ENCODE measurements at places on chromosomes 7 and 10.

GRCh38 chr7:155744971-155745683 lies 67.1 kb downstream of the SHH start:
- no peak for DNase-seq

- no peak for DNase-seq
Measured at GRCh38 chr7:38561166-38561565, 70.0 kb downstream of the AMPH start.

DNA sequence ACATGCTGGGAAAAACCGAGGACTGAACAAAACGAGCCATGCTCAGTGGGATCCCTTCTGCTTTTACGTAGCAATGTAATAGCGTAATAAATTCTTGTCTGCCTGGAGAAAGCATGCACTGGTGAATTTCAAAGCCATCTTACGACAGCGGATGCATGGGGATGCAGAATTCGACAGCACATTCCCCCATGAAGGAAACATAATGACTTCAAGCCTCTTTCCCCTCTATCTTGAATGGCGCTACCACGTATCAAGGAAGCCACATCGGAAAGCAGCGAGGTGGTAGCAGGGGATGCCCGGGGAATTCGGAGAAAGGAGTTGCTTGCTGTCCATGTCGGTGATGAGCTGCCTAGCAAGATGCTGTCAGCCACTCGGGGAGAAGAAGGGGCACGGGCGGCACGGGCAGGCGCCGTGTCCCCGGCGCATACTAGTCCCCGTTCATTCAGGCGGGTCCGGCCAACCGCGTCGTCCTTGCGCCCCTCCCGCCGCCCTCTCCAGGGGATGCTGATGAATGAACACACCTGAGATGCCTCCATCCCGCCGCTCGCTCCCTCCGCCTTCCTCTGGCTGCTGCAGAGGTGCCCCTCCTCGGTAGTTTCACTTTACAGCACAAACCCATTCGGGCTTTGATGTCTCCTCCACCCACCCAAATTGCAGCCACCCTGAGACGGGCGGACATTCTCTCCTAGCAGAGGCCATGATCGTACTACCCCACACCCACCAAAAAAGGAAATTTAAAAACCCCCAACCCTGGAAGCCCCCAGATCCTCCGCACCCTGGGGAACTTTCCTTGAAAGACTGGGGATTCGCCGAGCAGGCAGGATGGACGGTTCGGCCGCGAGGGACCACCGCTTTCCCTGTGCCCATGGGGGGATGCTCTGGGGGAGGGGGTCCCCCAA lies 644 bp downstream of the SORBS1 start:
- no peak for DNase-seq

GRCh38 chr10:11424456-11425295 lies 186.8 kb downstream of the USP6NL start:
- DNase-seq: no peak

- no peak for DNase-seq
Measured at GRCh38 chr10:48480397-48481374, 124.2 kb downstream of the ARHGAP22 start.

DNA sequence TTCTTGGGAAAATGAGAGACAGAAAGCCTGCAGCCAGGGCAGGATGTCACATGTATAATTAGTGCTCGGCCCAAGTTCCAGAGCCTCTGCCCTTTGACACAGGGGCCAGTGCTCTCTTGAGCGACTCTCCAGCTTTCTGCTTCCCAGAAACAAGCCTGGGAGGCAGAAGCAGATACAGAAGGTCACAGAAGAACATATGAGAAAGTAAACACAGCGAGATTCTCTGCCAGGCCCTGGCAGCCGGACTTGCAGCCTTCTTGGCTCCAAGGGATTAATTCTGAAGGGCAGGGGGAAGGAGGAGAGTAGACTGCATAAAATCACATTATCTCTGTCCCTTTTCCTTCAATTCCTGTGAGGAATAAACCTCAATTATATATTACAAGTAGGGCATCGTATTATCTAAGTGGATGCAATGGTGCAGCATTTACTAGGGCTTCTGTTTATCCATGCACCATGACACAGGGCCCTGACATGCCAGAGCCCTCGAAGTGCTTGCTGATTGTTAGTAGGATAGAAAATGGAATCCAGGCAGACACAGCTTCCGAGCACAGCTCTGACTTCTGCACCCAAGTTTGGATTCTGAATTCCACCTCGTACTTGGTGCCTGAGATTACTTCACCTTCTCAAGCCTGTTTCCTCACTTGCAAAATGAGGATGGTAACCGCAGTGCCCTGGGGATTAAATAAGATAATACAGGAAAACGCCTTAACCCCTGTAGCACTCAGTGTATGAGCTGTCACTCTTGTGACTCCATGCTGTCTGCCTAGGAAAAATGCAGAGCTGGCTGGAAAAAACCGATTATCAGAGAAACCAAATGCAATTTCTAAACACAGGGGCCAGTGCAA lies 536.5 kb downstream of the TNS3 start:
- DNase-seq: no peak

- no peak for DNase-seq
Measured at GRCh38 chr10:26738301-26738911, 40.9 kb downstream of the PDSS1 start.

DNA sequence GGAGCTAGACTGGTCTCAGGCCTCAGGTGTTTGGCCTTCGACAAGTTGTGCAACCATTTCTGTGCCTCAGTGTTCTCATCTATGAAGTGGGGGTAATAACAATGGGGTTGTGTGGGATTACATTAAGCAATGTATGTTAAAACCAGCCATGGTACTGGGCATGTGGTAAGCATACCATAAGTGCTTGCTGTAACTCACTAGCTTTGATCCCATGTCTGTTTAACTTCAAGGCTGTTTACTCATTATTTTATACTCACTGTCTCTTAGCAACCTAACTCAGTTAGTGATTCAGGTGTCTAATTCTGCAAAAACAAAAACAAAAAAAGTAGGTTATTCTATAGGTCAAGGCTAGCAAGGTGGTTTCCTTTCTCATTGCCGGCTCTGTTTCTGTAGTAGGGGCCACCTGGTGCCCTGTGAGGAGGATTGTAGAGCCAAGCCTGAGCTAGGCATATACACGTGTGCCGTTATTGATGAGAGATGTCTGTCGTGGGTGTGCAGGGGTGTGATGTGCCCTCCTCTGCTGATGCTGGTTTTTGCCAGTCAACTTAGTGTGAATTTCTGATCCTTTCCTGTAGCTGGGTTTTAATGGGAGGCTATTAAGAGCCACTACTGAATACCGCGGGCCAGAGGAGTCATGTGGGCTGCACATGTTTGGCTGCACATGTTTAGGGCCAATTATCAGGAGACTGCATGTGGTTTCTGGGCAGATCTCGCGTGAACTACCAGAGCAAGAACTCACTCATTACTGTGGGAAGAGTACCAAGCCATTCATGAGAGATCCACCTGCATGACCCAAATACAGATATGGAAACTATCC lies 56.2 kb downstream of the EEPD1 start:
- DNase-seq: no peak

DNA sequence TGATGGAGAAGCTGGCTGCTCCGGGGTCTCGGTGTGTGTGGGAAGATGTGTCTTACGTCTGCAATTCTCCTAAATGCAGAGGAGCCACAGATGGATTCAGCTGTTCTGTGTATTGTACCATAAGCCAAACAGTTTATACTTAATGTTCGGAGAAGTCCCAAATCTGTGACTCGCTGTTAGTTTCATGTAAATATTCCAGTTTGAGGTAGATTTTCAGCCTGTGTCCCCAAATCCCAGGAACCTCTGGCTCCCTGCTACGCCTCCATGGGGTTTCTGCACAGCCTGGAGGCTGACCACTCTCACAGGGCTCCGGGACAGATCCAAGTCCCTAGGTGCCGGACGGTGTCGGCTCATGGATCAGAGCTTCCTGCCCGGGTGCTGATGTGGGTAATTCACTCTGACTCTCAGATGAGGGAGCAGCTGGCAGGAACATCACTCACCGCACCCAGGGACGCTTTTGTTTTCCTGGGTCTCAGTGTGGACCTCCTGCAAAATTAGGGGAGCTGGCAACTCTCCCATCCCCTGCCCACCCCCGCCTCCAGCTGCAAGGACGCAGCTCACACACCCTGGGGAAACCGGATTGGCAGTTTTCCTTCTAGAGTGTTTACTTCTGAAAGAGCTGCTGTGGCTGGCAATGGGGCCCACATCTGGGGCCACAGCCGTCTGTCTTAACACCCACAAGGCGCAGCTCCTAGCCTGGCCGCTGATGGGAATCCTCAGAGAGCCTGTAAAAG lies 421.1 kb upstream of the FOXK1 start:
- DNase-seq: no peak

GRCh38 chr10:121448766-121449421 lies 149.3 kb downstream of the FGFR2 start:
- no peak for DNase-seq

DNA sequence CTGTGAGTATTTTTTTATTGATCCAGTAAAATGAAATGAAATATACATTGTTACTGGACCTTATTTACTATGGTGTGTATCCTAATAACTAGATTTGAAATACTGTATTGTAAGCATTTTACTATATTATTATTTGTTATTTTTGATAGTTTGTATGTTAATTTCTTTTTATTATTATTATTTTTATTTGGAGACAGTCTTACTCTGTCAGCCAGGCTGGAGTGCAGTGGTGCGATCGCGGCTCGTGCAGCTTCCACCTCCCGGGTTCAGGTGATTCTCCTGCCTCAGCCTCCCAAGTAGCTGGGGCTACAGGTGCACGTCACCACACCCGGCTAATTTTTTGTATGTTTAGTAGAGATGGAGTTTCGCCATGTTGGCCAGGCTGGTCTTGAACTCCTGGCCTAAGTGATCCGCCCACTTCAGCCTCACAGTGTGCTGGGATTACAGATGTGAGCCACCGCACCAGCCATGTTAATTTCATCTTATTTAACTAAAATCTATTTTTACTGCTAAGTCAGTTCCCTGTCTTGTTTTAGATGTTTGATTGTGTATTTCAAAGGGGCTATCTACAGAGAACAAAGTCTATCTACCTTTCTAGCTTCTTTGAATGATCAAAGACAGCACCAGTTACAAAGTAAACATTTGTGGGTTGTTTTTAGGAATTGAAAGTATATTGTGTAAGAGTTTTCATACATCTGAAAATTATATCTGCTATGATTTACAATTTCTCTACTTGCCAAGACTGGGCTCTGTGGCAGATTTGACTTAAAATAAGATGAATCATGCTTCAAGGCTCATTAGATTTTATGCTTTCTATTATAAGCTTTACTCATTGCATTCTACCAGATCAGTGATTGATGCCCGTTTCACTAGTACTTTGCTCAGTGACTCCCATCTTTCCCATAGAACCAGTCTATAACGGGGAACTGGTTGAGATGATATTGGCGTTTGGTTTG lies 41.6 kb downstream of the CDC123 start:
- DNase-seq: no peak

DNA sequence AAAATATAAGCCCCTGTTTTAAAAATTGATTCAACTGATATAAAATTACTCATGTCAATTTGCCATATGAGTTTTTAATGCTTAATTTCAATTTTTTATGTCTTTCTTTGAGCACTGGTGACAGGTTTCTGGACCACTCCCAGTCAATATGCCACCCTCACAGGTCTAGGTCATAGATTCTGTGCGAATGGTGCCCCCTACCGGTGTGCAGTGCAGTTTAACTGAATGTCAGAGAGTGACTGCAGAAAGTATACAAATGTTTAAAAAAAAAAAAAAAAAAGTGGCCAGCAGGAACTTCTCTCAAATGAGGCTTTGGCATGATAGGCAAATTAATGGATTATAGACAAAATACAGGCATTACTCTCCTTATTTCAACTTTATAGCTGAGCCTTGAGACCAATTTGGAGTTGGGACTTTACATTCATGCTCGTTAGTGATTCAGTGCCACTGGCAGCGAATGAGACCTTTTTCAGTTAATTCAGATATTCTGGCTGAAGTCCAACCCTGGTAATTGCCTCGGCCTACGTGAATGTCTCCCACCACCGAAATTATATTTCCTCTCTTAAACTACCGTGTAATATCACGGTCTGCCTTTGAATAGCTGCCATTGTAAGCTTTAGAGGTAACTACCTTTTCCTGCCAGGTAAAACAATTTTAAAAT lies 427.6 kb downstream of the PHTF2 start:
- DNase-seq: no peak

GRCh38 chr7:73887762-73888161 lies 26.8 kb downstream of the TMEM270 start:
- no peak for DNase-seq

- no peak for DNase-seq
Measured at GRCh38 chr10:80137031-80137862, 4.7 kb downstream of the PLAC9 start.

DNA sequence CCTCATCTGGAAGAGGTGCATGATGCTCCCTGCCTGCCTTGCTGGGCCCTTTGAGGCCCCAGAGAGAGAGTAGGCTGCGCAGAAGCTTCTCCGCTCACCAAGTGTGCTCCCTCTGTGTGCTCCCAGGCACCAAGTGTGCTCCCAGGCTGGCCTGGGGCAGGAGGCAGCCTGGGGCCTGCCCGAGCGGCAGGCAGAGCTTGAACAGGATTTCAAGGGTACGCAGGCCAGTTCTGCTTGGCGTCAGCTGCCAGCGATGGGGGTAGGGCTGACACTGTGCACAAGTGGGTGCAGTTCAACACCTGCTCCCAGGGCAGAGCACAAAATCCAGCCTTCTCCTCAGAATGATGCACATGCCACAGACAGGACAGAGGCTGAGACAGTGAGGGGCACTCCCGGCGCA lies 119.7 kb downstream of the FAM53B start:
- DNase-seq: no peak

DNA sequence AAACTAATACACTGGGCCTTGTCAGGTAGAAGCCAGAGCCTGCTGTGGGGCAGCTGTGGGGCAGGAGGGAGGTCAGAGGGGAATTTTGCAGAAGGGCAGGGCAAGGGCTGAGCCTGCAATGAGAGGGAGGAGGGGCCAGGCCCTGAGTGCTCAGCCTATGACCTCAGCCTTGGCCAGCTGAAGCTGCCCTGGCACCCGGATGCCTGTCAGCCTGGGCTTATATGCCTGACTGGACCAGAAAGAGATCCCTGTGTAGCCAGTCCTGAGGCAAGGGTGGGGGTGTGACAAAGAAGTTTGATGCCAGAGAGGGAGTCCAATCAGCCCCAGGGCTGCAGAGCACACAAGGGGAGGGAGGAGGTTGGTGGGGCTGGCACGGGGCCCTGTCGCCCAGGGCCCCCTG lies 22.3 kb upstream of the PRRT4 start:
- no peak for DNase-seq

GRCh38 chr7:71389976-71390375 lies 258.0 kb downstream of the GALNT17 start:
- DNase-seq: no peak

DNA sequence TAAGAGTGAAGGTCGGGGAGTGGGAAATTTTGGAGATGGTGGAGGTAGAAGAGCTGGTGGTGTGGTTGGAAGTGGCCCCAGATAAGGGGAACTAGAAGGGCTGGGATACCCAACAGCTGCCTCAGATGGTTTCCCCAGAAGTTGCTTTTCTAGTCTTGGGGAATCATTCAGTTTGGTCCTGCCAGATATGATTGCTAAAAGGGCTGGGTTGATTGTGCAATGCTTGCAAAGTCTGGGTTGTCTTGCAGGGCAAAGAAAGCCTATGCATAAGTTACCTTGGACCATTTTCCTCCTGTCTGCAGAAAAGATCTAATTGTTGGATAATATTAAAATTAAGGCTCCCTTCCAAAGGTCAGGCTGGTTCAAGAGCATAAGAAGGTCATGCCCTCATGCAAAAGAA lies 213.8 kb upstream of the ZNF804B start:
- DNase-seq: no peak
